NCI-H1105 treated with DMSO at 0.1 percent for 48 hours (cell line): ENCODE measurements at places on chromosomes 16 and 17.

GRCh38 chr17:49739641-49740271, 24.2 kb downstream of the FAM117A start:
- DNase-seq: peak; percentile 87

DNA sequence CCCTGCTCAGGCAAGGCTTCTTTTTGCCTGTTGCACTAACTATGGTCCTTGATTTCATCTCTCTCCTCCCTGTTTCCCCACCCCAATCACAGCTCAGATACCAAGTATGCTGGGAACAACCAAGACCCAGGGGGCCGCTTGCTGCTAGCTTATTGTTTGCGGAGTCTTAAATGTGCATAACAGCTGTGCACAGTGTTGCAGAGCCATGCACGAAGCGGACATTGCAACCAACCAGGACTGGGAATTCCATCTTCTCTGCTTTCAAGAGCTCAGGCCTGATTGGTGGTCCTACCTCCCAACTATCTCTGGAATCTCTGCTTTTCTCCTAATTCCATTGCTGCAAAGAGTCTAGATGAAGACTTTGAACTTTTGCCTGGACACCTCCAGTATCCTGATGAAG, 281.3 kb upstream of the TNRC6C start:
- no peak for DNase-seq

- no peak for DNase-seq
These were observed 6.4 kb upstream of the PIPOX start for GRCh38 chr17:29036584-29036983.

DNA sequence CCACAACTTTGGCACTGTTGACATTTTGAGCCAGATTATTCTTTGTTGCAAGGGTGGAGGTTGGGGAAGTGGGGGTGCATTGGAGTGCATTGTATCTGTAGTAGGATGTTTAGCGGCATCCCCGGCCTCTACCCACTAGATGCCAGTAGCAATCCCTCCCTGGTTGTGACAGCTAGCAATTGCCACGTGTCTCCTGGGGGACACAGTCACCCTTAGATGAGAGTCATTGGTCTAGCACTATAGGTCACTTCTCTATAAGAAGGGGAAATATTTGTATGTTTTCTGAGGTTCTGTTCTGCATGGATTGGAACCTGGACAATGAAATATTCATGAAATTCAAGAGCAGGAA, 32.4 kb downstream of the MSI2 start:
- no peak for DNase-seq

- no peak for DNase-seq
These were observed 28.2 kb upstream of the CLEC18B start for GRCh38 chr16:74449470-74449869.

DNA sequence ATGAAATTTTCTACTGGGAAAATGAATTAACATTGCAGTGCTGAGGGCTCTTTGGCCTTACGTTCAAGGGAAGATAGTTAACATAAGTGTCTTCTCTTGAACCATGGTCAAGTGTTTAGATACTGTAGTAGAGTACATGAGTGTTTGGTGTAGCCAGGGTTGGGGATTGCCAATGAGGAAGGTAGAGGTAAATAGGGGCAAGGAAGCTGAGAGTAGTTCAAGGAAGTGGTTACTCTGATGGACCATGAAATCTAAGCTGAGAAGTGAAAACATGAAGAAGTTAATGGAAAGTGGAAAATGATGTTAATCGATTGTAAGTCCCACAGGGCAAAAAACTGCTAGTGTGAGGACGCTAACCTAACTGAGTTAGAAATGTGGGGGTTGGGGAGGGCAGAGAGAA, 249.6 kb upstream of the AXIN2 start:
- DNase-seq: no peak

- DNase-seq: no peak
These were observed 11.7 kb upstream of the ZNF594 start for GRCh38 chr17:5203178-5203907.

DNA sequence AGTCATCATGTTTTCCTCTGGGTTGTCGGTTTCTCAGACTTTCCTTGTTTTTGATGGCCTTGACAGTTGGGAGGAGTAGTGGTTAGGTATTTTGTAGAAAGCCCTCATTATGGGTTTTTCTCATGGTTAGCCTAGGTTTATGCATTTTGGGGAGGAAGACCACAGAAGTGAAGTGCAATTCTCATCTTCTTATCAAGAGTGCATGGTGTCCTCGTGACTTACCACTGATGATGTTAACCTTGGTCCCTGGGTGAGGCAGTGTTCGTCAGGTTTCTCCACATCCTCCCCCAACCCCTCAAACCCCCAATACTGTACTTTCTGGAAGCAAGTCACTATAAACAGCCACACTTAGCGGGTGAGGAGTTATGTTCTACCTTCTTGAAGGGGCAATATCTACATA, 42.3 kb downstream of the BPTF start:
- no peak for DNase-seq
